ENCODE measurements at places on chromosomes 2 and 18.

DNA sequence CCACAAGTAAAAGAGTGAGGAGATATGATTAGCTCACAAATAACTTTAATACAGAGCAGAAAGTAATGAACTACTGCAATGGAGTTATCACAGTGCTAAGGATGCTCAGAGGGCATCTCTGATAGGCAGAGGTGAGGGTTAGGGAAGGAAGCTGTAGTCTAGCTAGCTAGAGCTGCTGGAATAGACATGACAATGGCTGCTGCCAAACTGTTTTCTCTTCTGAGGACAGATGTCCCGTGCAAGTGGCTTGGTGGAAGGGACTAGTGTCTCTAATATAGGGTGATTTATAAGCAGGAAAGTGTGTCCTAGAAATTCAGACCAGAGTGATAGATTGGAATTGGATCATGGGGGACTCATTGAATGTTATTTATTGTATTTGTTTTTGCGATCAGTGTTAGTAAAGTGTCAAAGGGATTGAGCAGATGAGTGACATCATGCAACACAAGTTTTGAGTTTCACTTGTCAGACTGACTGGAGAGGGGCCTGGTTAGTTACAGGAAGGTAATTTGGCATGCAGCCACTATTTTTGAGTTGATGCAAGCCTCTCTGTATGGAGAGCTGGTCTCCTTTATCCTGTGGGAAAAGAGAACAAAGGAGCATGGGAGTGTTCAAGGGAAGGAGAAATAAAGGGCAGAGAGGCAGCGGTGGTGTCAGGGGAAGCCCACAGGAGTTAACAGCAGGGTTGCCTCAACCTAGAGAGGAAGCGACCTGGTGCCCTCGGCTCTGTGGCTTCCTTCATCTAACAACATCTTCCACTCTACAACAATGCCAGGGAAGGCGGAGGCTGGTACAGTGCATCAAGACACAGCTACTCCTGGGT lies 1.9 kb downstream of the CTLA4 start:
- DNase-seq, result no peak

- DNase-seq, result no peak
These were observed 23.8 kb downstream of the MSH2 start for GRCh38 chr2:47426786-47427185.

DNA sequence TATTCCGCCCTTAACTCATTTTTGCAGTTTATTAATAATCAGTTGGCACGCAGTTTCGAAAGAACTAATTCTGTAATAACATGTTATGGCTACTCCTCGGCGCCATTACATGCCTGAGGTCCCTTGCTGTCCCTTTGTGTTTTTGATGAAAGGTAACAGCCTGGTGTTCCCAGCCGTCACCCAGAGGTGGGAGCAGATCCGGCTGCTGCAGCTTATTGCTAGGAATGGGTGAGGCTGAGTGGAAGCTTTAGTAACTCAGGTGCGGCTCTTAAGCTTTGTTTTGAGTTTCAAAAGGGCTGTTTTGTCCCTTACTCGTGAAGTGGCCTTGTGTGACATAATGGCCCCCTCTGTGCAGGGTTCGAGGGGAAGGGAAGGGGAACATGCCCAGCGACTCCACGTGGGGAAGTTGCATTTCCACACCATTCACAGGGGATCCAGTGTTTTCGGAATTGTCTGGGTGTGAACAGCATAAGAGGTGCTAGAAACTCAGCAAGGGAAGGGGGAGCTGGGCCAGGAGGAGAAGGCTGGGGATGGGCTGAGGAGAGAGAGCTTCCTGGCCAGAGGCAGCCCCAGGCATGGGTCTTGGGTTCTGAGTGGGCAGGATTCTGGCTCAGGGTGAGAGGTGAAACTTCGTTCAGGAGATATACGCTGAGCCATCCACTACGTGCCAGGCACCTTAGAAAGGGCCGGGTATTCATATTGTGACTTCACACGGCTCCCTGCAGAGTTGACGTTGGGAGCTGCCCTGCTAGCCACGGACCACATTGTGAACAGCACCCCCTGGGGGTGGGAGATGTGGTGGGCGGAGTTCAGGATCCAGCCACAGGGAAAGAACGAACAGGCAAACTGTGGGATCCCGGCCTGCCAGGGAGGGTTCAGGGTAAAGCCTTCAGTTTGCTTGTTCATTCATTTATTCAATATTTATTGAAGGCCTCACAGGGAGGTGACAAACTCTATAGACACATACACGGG lies 84.4 kb downstream of the TGOLN2 start:
- peak; percentile 10 for DNase-seq

DNA sequence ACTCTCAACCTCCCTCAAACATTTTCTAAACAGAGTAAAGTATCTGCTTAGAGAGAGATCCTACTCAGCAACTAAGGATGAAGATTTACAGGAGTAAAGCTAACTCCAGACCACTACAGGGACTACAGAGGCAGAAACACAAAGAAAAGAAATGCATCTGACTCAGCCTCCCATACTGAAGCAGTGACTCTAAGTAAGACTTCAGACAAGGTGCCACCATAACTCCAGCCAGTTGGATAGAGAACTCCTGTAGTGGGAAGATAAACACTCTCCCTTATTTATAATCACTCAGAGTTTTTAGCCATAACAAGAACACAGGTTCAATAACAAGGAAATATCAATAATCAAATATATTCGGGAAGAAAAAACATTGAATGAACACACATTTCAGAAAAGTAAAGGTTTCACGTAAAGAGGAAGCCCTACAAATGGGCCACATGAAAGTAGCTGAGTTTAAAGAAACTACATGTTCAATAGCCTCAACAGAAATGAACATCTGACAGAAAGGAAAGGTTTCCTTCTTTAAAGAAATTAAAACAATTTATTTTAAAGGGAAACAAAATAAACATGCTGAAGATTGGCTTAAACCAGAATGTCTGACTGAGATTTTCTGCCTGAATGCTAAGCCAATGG lies 519.9 kb downstream of the KCNJ3 start:
- DNase-seq, result no peak

DNA sequence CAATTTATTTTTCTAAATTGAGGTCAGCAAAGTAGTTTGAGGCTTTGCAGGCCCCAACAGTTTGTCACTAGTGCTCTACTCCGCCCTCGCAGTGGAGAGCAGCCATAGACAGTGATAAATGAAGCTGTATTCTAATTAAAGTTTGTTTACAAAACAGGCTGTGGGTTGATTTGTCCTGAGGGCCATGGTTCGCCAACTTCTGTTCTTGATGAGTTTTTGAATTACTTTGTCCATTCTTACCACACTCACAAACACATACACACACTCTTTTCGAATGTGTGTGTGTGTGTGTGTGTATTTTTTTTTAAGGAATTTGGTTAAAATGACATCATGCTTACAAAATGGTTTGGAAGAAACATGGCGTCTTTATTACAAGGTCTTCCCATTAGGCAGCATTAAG lies 68.6 kb downstream of the MTCL1 start:
- no peak for DNase-seq

DNA sequence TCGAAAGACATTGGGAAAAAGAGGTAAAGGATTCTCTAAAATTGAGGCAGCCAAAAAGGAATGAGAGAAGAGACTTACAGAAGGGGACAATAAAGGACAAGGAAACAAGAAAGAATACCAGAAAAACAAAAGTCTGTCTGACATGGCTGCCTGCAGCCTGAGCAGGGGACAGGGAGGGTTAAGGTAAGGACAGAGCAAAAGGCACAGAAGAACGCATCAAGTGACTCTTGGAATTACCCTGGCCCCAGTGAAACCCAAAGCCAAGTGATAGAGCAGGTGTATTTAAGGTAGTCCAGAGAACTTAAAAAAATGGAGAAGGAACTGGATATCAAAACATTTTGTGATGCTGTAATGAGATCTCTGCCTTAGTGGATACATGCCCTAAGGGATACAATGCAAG lies 47.1 kb upstream of the XIRP2 start:
- DNase-seq, result no peak

GRCh38 chr2:215660687-215661086 lies 224.8 kb upstream of the FN1 start:
- DNase-seq, result no peak

- no peak for DNase-seq
These were observed 11.6 kb upstream of the HNMT start for GRCh38 chr2:137952586-137953129.

DNA sequence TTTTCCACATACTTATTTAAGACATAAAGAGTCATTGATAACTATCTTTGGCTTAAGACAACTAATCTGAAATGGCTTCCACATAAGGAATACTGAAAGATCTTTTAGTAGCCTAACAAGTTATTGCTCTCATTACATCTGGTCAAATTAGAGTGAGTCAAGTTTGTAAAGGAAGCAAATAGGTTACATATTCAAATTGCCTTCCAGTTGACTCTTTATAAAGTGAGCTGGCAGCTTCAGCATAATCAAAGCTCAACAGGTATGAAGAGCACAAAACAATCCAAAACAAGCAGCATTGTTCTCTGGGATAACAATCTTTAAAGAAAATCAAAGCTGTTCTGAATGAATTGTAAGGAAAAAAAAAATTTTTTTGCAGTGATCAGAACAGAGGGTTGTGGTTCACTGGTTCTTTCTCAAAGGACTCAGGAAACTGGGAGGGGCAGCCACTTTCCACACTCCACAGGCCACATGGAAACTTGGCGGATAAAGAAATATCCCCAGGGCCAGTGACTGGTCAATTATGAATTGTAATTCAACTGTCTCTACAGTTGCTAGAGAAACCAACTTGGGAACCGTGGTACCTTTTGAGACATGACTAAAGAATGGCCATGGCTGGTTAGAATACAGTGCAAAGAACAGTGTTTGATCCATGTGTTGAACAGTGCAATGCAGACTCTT lies 369.3 kb upstream of the KCNH7 start:
- DNase-seq, result no peak

DNA sequence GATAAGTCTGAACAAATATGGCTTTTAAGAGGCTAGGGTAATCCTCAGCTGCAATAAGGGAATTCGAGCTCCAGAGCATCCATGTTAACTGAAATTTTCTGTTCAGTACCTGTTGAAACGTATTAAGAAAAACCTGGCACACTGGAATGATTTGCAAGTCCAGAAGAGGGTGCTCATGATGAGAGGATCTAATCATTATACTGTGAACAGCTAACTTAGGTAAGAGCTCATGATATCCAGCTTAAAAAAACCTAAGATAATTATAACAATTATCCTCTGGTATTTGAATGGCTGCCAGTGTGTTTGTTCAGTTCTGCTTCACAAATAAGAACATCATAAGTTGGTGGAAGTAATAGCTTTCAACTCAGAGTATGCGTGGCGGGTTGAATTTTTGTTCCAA lies 1118.3 kb upstream of the DDX18 start:
- DNase-seq, result no peak

GRCh38 chr2:60533101-60534051 lies 20.1 kb downstream of the BCL11A start:
- no peak for DNase-seq

- DNase-seq, result no peak
These were observed 10.7 kb upstream of the OTOF start for GRCh38 chr2:26488463-26489212.

DNA sequence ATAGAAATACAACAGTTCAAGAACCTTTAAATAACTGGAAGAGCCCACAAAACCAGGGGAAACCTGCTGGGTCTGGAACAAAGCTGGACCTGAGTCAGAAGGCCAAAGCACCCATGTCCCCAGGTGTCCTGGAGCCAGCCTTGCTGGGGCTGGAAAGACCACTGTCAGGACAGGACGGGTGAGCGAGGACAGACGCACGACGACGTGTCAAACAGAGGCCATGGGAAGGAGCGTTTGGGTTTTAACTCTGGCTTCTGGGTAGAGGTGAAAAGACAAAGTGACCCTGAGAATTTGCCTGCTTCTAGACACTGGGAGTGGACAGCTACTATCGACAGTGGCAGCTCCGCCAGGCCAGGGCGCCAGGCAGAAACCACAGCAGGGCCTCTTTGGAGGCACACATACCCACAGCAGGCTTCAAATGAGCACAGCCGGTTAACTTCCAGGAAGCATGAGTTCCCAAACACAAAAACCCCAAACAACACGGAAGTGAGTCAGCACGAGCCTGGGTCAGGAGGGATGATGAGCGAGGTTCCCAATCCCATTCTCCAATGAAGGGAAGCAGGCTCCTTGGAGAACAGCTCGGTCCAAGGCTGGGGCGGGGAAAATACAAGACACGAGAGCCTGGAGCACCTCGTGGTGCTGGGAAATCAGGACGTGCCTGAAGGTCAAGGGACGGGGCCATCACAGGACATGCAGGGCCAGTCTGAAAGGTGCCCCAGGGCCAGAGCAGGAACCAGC lies 208.0 kb downstream of the TWIST2 start:
- DNase-seq, result no peak

DNA sequence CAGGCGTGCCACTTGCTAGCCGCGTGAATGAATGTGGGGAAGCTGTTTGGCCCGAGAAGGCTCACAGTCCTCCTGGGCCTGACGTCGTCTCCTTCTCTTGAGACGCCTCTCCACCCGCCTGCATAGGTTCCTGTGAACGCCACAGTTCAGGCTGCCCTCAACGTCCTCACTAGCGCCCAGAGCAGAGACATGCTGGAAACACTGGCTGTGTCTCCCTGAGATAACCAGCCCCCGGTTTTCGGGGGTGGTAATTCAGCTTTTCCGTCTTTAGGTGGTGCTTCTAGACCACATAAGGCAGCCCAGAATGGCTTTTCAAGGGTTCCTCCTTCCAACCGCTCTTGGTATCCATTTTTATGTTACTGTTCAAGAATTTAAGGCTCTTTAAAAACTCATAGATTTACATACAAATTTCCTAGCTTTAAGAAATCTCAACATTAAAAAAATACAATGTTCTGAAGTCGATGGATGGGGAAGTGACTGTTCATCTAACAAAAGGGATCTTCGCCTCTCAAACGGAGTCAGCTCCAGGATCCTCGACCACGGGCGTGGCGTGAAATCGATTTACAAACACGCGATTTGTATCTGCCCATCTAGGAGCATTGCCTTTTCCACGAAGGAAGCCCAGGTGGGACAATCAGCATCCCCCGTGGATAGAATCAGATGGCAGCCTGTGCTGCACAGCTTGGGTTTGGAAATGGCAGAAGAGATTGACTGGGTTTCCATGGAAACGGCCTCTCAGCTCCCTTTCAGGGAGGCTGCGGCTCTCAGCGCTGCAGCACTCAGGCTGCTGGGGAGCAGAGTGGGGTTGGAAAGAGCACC lies 110.6 kb upstream of the PXDN start:
- DNase-seq, result no peak

- DNase-seq, result peak; percentile 26
These were observed 558 bp downstream of the TTC39C start for GRCh38 chr18:24014986-24015638.
